Effector CD4-positive, alpha-beta T cell (primary cell): ENCODE measurements at places on chromosomes 3 and 15.
A peak's percentile ranks its signal among the peaks of the same experiment; 100 is the strongest.

- no peak for DNase-seq
Observed at GRCh38 chr3:128619146-128619890, 31.3 kb downstream of the RPN1 start.

DNA sequence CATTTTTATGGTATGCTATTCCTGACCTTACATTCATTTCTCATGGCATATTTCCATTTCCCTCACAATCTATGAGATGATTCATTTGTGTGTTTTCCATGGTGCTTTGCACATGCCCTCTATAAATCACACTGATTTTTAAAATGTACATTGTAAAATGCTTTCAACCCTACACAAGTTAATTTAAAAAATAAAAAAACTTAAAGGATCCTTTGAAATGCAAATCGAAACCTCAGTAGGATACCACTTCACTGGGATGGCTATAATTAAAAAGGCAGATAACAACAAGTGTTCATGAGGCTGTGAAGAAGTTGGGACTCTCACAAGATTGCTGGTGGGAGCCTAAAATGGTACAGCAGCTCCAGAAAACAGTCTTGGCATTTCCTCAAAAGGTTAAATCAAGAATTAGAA, 83.5 kb downstream of the FMN1 start:
- DNase-seq = no peak

GRCh38 chr15:31510057-31510456, 183.4 kb downstream of the KLF13 start:
- no peak for DNase-seq

DNA sequence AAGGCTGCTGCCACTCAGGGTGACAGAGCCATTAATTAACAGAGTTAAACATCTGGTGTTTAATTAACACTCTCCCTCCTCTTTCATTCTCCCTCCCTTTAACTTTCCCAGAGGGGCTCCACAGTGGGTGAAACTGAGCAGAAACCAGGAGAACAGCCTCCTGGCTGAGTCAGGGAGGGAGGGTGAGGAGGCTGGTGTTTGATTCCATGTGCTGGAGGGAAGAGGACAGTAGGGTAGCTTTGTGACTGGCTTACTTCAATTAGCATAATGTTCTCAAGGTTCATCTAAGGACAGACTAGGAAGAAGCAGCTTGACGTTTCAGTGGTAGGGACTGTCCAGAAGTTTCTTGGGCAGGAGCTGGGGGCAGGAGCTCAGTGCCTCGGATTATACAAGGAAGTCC, 62.8 kb downstream of the SEMA5B start:
- DNase-seq = no peak

GRCh38 chr3:151919030-151919328, 45.5 kb downstream of the SUCNR1 start:
- no peak for DNase-seq

DNA sequence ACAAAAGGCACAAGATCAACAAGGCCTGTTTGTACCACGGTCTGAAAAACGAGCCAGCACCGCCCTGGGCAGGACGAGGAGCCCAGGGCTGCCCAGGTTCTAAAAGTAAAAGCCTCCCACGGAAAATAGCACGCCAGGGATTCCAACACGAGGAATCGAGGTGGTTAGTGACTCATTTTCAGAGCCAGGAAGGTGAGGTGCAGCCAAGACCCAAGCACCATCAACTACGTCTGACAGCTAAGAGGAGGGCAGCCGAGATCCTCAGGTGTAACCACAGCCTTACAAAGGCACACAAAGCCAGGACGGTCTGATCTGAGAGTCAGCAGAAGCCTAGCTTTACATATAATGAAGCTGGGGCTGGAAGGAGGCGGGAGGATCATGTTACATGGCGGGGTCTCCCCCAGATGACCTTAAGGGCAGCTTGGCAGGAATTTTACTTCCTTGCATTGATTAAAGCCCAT, 52.5 kb downstream of the ATP10A start:
- peak; percentile 21 for DNase-seq

DNA sequence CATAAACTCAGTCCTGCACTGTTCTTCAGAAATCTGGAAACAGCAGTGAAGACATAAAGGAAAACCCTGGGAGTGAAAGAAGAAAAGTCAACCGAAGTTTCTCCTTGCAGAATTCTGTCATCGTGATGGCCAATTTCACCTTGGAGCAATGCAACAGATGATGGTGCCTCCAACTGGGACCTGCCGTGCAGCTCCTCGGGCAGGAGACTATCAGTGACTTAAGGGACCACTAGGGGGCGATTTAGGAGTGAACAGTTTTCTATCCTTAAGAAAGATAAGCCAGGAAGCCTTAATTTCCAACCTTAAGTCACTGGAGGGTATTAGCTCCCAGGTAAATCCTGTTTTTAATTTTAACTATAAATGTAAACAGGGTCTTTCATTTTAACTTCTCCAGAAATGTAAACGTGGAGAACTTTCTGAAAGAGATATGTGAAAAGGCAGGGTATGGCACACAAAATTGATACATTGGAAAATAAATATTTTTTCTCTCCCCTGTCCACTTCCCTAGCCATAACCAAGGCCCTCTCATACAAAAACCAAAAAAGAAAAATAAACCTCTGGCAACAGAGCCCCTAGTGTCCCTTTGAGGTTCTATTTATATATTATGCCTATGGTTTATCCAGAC, 116.3 kb downstream of the PDZRN3 start:
- no peak for DNase-seq

DNA sequence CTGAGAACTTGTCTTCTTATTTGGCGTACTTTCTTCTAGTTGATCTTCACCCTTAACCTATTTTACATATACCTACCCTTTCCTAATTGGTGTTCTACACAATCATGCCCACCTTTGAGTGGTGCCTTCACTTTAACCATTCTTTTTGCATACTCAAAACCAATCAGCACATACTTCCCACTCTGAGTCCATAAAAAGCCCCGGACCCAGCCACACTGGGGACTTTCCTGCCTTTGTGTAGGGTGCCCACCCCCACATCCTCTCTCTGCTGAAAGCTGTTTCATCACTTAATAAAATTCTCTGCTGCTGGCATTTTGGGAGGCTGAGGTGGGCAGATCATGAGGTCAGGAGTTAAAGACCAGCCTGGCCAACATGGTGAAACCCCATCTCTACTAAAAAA, 15.9 kb upstream of the CHST2 start:
- DNase-seq = no peak
